ENCODE measurements at places on chromosomes 11 and 22.

DNA sequence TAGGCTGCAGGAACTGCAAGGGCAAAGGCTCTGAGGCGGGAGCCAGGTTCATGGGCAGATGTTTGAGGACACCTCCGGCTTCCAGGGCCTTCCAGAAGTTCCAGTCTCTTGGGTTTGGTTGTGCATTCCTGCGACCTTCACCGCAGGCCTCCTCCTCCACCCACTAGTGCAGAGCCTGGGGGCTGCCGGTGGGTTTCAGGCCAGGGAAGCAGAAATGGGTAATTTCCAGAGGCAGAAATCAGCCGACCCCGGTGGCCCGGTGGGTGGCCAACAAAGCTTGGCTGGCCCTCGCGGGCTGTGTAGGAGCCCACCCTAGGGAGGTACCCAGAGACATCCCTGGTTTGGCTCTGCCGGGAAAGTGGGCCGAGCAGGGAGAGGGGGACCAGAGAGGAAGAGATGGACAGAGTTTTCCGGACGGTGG, 417 bp upstream of the PHETA2 start:
- no peak for DNase-seq

DNA sequence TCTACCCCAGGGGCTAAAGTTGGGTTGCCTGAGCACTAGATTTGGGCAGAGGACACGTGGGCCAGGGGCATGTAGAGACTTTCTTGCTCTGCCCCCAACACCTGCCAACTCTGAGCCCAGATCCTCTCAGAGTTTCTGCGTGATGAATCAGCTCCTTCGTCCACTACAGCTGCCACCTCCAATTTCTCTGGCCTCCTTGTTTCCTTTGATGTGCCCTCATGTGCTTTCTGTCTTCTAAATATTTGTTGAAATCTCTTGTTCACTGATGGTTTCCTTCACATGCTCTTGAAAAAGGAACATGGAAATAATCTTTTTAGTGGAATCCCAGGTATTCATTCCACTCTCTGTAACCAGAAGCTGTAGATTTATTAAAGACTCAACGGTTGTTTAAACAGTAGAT, 8.0 kb downstream of the IZUMO1R start:
- DNase-seq, result no peak

DNA sequence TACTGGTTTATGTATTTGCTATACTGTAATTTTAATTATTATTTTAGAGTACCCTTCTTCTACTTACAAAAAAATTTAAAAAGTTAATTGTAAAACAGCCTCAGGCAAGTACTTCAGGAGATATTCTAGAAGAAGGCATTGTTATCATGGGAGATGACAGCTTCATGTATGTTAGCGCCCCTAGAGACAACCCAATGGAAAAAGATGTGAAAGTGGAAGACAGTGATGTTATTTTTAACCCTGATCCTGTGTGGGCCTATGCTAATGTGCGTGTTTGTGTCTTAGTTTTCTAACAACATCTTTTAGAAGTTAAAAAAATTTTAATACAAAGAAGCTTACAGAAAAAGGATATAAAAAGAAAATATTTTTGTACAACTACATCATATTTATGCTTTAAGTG, 205.0 kb downstream of the FAM76B start:
- no peak for DNase-seq

DNA sequence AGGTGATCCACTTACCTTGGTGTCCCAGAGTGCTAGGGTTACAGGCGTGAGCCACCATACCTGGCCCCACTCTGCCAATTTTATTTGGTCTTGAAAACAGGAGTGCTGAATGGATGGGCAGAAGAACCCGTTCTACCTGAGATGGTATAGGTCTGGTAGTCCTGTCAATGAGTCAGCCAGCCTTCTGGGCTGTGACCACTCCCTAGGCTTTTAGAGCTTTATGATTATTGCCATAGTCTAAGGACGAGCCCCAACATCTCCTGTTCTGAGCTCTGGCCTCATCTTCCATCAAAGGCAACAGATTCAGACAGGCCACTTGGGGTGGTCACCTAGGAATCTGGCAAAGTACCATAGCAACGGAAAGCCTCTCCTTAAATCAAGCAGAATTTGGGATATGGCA, 11.5 kb downstream of the ZDHHC5 start:
- no peak for DNase-seq

- DNase-seq, result no peak
Measured at GRCh38 chr11:111010391-111011274, 234.9 kb upstream of the POU2AF2 start.

- no peak for DNase-seq
Measured at GRCh38 chr22:46895753-46896152, 133.3 kb downstream of the TBC1D22A start.

DNA sequence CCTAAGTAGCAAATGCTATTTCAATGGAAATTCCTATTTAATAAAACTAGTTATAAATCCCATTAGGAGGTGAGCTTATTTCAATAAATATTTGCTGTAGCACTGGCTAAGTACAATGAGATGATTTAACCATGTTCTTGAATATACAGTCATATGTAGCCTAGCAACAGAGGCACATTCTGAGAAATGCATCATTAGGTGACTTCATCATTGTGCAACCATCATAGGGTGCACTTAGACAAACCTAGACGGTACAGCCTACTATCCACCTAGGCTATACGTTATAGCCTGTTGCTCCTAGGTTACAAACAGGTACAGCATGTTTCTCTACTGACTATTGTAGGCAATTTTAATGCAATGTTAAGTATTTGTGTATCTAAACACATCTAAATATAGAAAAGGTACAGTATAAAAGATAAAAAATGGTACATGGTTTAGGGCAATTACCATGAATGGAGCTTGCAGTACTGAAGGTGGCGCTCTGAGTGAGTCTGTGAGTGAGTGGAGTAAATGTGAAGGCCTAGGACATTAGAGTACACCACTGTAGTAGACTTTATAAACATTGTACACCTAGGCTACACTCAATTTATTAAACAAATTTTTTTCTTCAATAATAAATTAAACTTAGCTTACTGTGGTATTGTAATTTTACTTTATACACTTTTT, 350.1 kb downstream of the CASP12 start:
- no peak for DNase-seq

- no peak for DNase-seq
Measured at GRCh38 chr11:68448604-68449011, 11.9 kb upstream of the PPP6R3 start.

DNA sequence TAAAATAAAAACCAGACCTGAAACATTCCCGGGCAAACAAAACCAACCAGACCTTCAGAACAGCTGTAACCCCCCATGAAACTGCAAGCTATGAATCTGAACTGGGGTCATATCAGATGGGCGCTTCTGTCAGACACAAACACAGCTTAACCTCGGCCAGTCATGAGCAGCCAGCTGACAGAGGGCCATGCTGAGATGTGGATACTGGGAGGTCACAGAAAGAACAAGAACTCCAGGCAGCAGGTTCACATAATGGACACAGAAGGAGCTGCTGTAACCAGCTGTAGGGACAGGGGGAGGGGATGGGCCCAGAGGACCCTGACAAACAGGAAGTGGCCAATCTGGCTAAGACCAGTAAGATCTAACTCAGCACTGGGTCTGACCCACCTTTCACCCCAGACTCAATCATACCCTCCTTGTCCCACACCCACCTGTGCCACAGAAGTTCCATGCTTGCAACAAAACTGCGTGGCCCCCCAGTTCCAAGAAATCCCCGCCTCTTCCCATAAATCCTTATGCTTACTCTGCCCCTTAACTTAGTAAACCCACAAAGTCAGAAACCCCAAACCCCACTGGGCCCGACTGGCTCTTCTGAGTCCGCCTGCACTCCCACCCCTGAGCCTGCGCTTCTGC, 4.0 kb downstream of the APOL4 start:
- no peak for DNase-seq

GRCh38 chr11:66467034-66467659, 442 bp downstream of the PELI3 start:
- DNase-seq, result no peak

- DNase-seq, result no peak
Measured at GRCh38 chr22:43707648-43708047, 104.5 kb downstream of the EFCAB6 start.

- DNase-seq, result no peak
Measured at GRCh38 chr11:68303083-68303482, 9.3 kb upstream of the LRP5 start.

DNA sequence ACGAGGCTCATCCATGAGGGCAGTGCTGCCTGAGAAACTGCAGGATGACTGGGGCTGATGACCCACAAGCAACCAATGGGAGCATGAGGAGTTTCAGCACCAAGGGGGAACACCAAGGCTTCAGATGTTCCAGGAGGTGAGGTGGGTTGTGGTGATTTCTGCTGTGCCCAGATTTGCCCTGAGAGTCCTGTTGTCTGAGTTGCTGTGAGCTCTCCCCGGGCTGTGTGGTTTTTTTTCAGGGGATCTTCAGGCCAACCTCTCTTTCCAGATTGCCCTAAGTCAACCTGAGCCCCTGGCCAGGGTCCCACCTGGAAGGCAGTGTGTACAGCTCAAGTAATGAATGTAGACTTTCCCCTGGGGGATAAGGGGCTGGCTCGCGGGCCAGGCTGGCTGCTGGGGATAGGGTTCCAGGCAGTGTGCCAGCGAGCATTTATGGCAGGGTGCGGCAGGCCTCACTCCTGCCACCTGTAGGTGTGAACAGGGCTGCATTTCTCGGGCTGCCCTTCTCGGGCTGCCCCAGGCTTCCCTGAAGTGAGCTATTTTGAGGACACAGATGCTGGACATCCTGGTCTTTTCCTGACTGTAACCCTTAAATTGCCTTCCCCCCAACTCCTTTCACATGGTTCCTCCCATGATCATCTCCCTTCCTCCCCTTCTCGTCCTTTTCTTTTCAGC, 9.8 kb downstream of the SLC22A6 start:
- no peak for DNase-seq

DNA sequence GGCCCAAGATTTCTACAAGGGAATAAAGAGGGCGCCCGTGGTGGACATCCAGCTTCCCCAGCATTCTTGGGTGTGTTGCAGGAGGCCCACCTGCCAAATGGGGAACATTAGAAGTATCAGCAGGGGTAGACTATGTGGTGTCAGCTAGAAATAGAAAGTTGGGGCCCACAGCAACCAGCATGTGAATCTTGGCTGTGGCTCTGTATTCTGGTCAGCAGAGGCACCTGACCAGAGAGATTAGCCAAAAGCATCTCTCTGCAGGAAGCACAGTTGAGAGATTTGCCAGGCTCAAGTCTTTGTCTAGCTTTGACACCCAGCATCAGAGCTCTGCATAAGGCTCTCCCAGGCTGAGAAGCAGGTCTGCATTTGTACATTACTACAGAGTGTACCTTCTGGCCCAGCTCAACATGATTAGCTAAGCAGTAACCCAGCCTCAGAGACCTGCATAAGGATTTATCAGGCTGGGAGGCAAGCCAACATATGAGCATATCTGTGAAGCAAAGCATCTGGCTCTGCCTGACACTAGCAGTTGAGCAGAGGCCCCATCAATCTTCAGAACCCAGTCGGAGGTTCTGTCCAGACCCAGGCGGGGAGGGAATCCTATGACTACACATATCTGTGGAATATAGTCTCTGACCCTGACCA, 79.9 kb downstream of the MS4A13 start:
- DNase-seq, result no peak

Measured in HS-27A (cell line).